ENCODE measurements at places on chromosomes 4 and X.

DNA sequence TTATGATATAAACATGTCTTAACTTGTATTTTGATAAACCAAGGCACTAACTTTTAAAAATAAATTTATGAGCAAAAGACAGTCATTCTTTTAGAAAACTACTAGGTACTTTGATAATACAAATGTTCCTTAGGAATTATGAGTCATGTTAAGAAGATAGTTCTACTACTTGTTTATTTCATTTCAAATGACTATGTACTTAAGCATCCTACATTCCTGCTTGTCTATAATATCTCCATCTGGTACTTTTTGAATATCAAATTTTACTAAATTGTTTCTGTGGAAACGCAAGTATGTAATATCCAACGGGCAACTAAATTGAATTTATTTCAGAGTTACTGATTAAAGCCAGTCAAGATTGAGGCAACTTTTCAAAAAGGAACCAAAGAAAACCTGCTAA lies 61.8 kb downstream of the CAMK2D start:
- DNase-seq: no peak

DNA sequence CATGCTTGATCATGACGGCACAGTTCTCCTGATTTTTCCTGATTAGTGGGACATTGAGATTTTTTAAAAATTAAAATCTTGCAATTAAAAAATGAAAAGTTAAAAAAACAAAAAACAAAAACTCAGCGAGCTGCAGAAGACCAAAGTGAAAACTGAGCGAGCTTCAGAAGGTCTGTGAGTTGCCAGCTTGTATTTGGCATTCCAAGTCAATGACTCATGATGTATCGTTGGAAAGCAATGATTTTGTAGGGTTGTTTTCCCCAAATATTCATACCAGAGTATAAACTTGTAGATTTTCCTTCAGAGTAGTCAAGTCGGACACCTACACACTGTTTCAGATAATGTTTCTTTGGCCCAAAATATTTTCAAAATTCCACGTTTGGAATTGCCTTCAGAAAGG lies 76.9 kb downstream of the LRRC66 start:
- DNase-seq: no peak

- DNase-seq: no peak
Measured at GRCh38 chr4:81030061-81030980, at the start of gene BMP3. BMP3 (plus strand) TSS chr4:81030708; CDS start chr4:81031285, 577 bp downstream.

DNA sequence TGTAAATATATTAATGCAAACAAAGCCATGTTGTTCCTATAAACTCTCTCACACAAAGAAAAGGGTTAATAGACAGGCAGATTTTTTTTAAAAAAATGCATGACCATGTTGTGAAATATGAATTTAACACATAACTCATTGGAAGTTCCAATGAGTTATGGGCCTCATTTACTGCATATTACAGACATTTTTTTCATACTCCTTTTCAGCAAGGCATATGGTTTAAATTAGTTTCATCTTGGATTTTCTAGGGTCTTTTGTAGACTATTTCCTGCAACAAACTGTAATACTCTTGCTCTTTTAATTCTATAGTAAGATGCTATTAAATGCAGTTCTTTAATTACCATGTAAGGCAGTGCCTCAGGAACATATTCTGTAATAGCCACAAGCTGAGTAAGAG lies 323.1 kb downstream of the GBA3 start:
- no peak for DNase-seq

GRCh38 chr4:36165631-36166005 lies 78.7 kb downstream of the ARAP2 start:
- no peak for DNase-seq

DNA sequence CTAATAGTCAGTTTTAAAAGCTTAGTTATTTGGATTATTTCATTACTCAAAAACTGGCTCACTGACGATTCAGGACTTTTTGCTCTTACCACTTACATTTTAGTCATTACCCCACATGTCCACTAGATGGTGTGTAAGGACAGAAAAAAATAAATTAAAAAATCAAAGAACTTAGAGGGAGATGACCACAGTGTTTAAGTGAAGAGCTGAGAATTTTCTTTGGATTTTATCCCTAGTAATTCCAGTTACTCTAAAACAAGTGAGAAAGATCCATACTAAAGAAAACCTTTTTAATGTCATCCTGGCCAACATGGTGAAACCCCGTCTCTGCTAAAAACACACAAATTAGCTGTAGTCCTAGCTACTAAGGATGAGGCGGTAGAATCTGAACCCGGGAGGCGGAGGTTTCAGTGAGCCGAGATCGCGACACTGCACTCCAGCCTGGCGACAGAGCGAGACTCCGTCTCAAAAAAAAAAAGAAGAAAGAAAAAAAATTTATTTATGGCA lies 26.4 kb upstream of the TMPRSS11B start:
- no peak for DNase-seq

DNA sequence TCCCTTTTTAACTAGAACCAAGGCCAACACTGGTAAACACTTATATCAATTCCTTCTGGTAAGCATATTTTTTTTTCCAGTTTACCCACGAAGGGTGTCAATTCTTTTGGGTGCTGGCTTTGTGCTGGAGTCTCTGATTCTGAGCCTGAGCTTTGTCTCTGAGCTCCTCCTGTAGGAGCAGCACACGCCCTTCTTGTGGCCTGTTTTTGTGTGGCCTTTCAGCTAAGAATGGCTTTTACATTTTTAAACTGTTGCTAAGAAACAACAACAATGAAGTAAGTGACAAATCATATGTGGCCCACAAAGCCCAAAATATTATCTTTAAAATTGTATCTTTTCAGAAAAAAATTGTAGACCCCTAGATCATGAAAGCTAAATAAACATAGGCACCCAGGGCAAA lies 98.0 kb upstream of the TBC1D9 start:
- DNase-seq: no peak

DNA sequence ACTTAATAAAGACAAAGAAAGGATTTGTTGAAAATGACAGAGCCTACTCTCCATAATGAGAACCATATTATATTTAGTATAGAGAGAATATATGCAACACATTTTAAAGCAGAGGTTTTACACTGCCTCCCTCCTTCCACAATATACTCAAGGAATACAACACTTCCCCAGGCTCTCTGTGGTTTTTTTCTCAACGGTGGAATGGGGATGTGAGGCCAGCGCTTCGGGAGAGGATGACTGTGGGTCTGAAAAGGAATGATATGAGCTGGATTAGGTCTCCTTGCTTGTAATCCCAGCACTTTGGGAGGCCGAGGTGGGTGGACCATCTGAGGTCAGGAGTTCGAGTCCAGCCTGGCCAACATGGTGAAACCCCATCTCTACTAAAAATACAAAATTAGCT lies 348.7 kb upstream of the KLF3 start:
- DNase-seq: no peak
